H4 (cell line): ENCODE measurements at places on chromosomes 2 and 18. TPM values are rescaled to one million over a fixed set of nuclear protein-coding genes. Genes with fewer than 3 reads are reported as not detected.

DNA sequence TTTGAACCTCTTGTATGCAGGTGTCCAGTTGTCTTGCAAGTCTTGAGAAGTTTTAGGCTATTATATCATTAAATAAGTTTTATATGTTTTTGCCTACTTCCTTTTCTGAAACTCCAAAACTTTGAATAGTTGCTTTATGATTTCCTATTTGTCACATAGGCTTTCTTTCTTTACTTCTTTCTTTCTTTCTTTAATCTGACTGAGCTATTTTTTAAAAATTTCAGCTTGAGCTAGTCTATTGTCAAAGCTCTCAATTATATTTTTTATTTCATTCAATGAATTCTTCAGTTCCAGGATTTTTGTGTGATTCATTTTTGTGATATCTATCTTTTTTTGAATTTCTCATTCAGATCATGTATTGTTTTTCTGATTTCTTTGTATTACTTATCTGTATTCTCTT is 102.1 kb upstream of the TMEM178A start:
- no peak for DNase-seq

GRCh38 chr2:39408351-39409136 is 28.5 kb downstream of the MAP4K3 start:
- DNase-seq = no peak

DNA sequence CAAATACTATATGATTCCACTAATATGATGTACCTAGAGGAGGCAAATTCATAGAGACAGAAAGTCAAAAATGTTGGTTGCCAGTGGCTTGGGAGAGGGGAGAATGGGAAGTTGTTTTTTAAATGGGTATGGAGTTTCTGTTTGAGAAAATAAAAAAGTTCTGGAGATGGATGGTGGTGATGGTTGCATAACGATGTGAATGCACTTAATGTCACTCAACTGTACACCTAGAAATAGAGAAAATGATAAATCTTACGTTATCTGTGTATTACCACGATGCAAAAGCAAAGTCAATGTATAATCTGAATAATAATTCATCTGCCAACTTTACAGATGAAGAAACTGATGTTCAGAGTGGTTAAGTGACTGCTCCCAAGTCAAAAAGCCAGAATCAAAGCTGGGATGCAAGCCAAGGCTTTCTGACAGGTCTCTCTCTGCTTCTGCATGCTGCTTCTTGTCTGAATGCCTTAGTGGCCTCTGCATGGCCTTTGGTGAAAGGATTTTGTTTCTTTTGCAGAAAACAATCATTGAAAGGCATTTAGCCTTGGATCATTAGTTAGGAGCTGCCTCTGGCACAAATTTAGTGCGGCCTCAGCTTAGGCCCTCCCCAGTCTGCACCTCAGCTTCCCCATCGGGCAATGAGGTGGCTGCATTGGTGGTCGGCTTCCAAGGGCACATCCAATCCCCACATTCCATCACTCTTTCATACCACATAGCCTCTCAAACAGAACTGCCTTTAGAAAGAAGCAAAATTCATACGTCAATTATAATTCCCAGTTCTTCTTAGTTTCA is 46.5 kb upstream of the MYCN start:
- no peak for DNase-seq

CD207 gene
- not detected in 2 replicates for total RNA-seq

DNA sequence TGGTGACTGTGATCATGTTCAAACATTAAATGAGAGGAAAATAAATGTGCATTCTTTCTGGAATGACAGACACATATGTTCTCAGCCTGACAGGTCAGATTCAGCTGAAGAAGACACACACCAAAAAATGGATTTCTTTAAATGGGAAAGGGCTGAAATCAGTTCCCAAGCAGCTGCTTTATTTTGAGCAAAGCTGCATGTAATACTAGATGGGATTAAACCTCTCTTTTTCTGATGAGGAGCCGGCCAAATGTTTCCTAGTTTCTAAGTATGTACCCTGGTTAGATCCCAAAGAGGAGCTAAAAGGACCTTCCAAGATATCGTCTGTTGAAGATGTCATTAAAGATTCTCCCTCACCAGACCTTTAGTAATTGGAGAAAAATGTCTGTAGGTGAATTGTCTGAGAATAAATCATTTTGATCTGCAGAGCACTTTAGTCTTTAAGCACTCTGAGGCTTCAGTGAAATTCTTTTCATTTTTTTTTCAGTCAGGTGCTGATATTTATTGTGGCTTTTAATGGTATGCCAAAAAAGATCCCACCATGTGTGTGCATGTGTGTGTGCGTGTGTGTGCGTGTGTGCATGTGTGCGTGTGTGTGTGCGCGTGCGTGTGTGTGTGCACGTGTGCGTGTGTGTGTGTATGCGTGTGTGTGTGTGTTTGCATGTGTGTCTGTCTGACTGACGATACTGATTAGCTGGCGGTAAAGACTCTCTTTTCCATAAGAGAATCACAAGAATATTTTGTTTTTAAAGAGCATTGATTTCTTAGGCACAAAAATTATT is 175.8 kb downstream of the IRS1 start:
- DNase-seq = no peak
